Left colon (tissue), 2 donors: ENCODE measurements at places on chromosomes 13 and 19. TPM values are rescaled to one million over a fixed set of nuclear protein-coding genes. Genes with fewer than 3 reads are reported as not detected.

DNA sequence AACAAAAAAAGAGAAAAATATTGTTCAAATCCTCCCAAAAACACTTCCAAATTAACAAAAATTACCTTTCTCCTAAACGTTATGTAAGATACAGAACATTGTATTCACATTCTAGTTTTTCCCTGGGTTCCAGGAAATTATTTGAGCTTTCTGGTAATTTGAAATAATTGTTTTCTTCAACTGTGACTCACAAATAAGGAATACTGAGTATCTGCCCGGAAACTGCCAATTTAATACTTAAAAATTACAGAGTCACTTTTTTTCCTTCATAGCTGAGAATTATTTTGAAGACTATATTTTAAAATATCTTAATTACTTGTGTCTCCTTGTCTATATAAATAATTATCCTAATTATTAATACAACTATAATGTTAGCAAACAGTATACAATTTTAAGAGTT, 709.0 kb upstream of the ARGLU1 start:
- no peak for DNase-seq

DNA sequence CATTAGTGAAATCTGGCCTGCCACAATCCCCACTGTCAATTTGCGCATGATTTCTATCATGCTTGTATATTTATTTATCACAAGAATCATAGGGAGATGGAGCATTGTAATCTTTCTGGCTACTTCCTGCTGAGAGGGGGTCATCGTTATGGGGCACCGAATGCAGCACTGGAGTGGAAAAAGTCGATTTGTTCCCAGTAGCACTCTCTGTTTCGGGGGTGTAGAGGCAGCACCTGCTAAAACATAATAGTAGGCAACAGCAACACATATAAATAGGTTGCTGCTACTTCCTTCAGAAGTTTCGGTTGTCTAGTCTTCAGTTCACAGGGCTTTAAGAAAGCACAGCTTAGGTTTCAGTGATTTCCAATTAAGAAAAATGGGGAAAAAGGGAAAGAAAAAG, 23.4 kb upstream of the CEACAM21 start:
- DNase-seq = no peak

DNA sequence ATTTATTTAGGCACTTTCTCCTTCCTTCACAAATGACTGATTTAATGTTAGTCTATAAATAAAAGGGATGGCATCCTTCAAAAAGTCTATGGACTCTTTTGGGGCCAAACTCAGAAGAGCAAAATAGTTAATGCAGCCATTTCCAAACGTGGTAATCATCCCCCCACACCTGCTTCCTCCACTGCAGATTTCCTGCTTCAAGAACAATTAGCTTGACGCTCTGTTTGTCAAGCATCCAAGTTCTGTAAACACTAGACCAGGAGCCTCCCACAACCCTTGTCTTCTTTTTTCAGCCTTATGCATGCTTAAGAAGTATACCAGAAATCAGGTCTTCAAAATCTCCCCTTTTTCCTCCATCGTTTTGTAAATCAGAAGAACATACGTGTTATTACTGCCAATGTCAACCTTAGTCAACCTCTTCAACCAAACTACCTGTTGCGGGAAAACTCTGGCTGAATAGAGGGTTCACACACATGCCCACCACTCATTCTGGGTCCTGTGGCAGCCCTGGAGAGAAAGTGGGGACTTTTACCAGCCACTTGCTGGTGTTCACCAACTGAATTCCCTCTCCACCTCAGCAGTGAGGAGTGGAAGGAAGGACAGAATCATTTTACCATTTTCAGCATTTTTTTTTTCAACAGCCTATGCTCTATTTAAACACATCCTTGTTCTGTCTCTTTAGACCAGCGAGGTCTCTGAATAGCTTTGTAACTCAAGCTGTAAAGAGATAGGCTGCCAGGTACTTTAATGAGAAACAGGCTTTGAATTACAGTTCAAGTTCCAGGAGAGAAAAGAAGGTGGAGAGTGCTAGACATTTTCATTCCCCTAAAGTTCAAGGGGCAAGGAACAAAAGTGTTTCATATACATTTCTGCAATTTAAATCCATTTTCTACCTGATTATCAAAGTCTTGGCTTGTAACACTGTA, 39.1 kb downstream of the EFNB2 start:
- no peak for DNase-seq

Gene SYCN
- not detected for total RNA-seq

DNA sequence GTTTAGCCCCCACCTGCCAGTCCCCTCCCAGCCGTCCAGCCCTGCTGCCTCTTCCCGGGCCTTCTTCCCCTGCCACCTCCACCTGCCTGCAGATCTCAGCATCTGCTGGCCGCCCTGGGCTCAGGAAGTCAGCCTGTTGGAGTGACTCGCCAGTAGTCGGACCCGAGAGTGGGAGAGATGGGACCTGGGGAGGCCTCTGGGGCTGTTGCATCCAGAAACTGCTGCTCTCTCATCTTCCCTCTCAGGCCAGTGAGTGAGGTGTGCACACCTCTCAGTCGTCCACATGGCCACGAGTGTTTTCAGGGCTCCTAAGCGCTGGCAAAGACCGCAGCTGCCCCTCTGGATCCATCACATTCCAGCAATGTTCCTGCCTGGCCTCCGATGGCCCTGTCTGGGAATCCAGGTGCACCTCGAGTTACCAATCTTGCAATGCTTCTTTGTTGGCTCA, 151.8 kb upstream of the SOX1 start:
- no peak for DNase-seq

DNA sequence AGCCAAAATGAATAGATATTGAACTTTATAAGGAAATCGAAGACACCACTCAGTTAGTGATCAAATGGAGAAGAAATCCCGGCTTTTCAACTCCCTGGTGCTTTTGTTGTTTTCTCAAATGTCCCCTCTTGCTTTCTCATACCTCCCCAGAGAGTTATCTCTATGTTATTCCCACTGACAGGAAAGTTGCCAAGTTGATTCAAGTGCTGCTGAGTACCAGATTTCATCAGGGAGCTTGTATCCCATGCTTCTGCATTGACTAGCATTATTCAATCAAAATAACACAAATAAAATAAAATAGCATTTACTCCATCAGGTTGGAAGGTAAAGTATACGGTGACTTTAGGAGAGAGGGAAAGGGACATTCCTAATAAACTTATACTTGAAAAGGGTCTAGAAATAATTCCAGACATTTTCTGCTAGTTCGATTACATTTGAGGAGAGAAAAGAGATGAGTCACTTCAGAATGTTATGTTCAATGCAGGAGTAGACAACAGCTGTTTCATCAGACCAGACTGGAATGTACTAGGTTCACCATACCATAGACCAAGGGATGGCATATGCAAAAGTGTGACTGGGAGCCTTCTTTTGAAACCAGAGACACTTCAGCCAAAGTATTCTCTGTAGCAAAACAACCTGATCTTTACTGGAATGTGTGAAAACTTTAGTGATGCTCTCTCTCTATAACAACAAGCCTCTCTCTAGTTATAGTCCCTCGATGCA, 397.8 kb downstream of the FGF14 start:
- no peak for DNase-seq

Gene ZNF724
- 5.3 TPM for total RNA-seq

Gene F2RL3
- 1.1 TPM for total RNA-seq

DNA sequence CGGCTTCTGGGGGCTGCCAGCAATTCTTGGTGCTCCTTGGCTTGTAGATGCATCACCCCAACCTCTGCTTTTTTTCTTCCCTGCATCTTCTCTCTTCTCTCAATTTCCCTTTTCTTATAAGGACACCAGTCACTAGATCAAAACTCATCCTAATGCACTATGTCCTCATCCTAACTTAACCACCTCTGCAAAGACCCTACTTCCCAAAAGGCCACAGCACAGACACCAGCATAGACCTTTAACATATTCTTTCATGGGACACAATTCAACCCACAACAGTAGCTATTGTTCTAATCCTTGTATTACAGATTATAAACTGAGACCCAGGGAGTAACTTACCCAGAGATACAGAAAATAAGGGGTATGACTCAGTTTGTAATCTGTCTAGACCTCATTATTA, 47.0 kb downstream of the RUBCNL start:
- DNase-seq = no peak

DNA sequence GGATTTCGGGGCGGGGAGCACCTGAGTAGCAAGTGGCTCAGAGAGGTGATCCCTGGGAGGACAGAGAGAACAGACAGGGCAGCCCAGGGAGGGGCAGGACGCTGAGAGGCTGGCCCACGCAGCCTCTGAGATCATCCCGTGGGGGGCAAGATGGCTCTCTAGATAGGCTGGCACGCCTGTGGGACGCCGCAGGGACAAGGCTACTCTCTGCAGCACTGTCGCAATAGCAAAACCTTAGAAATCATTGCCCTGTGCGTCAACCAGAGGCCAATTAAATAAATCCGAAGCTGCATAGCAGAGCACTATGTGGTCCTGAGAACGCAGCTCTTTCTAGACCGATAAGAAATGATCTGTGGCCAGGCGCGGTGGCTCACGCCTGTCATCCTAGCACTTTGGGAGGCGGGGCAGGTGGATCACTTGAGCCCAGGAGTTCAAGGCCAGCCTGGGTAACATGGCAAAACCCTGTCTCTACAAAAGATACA, 5.1 kb downstream of the PEX11G start:
- no peak for DNase-seq

Gene IL17D
- total RNA-seq = 1.7 TPM

Gene ZNF491
- 2.7 TPM for total RNA-seq
